Activated B cell treated with CpG ODN at 0.5 μM for 24 hours (primary cell): ENCODE measurements at places on chromosomes 1 and 21.

GRCh38 chr1:214044438-214045214, 56.9 kb downstream of the PROX1 start:
- no peak for DNase-seq

DNA sequence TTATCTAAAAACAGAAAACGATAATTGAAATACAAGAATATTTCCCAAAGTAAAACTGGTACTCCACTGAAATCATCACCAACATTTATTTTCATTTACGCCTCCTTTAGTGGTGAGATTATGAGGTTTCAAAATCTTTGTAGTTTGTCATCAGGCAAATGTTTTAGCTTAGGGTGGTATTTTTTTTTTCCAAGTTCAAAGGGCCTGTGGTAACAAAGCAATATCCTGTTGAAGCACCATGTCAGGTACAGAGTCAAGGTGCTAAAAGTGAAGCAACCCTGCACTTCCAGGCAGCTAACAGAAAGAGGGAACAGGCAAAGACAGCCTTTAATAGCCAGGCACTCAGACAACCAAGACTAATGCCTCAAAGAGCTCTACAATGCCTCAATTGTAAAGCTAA, 89.2 kb downstream of the JAK1 start:
- DNase-seq: no peak

DNA sequence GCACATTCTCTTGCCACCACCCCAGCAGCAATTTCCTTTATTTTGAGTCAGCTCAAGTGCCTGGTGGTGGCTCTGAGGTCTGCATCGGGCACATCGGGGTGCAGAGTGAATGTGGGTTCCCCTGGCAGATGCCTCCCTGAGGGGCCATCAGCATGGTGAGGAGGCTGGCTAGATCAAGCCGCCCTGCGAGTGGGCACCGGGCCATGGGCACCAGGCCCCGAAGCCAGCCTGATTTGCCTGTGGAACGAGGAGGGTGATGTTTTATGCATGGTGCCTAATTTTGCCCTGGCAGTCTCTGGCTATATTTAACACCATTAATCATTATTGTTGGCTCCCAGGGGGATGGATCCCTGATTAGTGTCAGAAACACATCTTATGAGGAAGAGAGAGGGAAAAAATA, 36.3 kb downstream of the ACTL8 start:
- no peak for DNase-seq

DNA sequence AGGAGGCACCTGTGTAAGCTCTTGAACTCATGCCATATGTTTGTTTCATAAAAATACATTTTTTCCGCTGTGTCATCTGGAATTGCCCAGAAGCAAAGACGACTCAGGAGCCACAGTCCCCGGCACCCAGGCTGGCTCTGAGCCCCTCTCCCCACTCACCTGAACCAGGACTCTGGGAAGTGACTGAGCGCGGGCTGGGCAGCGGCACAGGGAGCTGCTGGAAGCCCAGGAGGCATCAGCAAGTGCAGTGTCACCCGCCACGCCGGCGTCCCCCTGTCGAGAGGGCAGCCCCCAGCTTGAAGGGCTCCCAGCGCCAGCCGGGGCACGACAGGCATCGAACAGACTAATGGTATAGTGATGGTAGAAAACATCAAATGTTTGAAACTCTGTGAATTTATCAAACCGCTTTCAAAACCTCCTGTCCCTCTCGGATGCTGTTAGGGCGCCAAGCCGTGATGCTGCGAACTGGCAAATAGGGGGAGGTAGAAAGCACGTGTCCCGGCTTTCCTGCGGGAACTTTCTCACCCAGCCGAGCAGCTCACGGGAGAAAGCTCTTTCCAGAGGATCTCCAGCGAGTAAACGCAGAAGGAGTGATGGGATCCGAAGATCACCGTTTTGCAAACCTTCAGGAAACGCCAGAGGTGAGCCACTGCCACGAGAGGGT, 57.8 kb upstream of the COL18A1 start:
- no peak for DNase-seq

DNA sequence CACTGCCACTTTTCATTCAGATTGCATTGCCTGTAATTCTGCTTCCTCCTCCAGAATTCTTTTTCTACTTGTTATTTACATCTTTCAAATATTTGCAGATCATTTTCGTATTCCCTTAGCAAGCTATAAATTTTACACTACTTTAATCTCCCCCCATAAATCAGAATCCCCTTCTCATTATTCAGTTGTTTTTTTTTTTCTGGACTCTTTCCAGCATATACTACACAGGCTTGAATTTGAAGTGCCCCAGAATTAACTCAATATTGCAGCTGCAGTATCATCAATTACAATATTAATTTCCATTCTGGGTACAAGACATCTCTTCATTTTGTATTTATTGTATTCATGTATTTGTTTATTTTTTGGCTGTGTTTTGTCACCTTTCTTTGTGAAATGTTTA, 1494.3 kb downstream of the AMY1C start:
- no peak for DNase-seq

GRCh38 chr1:233057836-233058235, 107.4 kb downstream of the NTPCR start:
- no peak for DNase-seq

- no peak for DNase-seq
These were observed 28.2 kb upstream of the DOCK7 start for GRCh38 chr1:62716397-62716796.

DNA sequence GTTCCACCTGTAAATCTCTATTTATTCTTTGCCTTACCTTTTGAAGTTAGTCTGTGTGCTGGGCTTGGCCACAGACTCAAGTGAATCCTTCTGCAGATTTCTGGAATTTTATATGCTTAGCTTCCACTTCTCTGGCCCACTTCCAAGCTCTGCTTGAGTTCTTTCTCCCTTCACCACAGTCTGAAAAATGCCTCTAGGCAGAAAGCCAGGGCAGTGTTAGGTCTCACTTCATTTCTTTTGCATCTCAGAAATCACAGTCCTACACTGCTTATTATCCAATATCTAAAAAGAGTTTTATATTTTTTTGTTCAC, 48.9 kb downstream of the INKA2 start:
- no peak for DNase-seq

GRCh38 chr1:60583696-60584095, 498.7 kb upstream of the NFIA start:
- no peak for DNase-seq

- no peak for DNase-seq
These were observed 987 bp downstream of the MED8 start for GRCh38 chr1:43388613-43389012.

DNA sequence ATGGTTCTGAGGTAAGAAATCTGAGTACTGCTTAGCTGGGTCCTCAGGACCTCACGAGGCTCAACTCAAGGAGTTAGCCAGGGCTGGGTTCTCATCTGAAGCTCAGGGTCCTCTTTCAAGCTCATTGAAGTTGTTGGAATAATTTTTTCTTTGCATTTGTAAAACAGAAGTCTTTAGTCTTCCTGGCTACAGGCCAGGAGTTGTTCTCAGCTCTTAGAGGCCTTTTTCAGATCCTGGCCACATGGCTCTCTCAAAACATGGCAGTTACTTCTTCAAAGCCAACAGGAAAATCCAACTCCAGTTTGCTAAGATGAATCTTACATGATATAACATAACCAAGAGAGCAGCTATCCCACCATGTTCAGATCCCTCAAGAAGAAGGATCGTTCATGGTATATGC, 92.3 kb upstream of the CHODL start:
- no peak for DNase-seq

DNA sequence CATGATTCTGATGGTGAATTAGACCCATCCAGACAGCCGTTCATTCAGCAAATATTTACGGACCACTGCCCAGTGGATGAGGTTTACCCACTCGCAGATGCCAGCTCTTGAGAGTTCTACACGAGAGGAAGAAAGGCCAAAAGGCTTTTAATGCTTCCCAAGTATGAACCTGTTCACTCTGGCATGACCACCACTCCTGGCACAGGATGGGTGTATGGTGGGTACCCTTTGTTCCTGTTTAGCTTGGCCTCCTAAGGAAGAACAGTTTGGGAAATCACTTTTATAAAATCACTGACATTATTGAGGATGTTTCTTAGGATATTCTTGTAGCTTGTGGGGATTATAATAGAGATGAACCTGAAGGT, 67.2 kb downstream of the HMGB4 start:
- no peak for DNase-seq

DNA sequence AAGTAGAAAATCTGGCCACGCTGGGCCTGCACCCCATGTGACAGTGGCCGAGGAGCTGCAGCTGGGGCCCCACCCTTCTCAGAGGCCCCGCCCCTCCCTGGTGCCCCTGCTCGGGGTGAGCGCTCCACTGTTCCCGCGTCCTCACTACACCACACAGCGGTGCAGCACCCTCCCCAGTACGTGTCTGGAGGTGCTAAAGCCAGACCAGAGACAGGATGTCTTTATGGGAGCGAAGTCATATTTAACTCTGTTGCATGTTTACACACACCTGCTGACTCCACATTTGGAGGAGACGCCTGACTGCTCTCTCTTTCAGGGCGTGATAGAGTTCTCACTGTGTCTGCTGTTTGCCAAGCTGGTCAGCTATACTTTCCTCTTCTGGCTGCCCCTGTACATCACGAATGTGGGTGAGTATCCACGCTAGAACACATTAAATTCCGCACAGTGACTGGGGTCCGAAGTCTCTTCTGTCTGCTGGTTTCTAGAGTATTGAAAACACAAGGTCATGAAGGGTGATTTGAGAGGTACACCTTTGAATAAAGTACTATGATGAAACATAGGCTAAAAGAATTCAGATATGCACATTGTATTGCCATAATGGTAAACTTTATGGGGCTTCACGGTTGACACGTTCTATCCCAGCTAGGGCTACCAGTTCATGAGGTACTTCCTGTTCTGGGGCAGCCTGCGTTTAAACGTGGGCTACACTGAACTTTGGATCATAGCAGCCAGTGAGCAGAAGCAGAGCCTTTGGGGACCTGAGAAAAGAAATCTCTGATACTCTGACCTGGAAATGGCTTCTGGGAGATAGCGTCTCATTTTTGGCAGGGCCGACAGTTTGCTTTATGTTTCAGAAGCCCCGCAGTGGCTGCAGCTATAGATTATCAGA, 48.4 kb downstream of the SLC37A1 start:
- no peak for DNase-seq

DNA sequence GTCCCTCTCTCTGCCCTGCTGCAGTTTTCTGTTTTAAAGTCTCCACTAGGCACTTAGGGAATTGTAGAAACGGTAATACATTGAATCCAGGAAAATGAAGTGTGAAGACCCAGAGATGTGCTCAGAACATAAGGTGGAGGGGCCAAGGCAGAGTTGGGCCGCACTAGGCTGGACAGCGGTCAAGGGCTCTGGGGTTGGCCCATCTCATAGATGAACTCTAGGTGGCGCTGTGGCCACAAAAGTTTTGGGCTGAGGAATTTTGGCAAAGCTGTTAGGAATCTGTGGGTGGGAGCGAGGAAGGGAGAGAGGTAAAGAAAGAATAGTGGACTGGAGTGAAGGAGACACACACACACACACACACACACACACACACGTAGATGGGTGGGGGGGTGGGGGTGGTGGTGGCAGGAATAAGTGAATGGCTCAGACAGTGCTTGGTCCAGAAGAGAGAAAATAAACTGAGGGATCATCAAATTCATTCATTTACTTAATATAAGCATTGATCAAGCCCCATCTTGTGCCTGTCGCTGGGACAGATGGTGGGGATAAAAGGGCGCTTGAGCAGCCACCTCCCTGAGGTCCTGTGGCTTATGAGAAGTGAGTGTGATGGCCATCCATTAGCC, 258.5 kb downstream of the TRABD2B start:
- DNase-seq: no peak
